ENCODE measurements at places on chromosomes 6 and 20.

DNA sequence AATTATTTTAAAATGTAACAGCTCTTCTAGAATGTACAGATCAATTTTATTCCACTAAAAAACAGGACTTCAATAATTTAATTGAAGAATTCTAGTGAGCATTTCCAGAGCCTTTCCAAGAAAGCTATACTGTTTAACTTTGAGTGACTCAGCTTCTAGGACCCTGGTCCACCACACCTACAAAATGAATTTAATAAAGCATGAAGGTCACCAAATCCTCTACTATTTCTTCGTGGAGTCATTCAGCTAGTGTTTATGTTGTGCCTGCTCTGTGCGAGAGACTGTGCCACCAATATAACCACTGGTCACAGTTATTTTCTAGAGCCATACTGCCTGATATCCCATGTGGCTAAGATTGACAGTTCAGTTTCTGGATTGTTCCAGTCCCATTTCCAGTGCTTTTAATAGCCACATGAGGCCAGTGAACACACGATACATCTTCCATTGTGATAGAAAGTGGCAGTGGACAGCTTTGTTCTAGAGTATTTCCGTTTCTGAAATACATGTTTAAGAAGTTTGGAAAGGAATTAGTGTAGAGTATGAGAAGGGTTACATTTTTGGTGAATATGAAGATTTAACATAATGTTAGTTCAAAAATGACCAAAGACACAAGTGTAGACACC is 160.7 kb downstream of the MTHFD1L start:
- no peaks in the 10 kb centered on the region for H3K27me3 ChIP-seq
- H3K4me1 ChIP-seq = peaks cover 8% of the 10 kb centered on the region
- no peak for DNase-seq
- peaks cover 64% of the 10 kb centered on the region for H3K36me3 ChIP-seq
- no peak overlapping the region for H3K27ac ChIP-seq

- no peak overlapping the region for H3K4me3 ChIP-seq
- DNase-seq = no peak
- no peak overlapping the region for H3K27ac ChIP-seq
- peaks cover 3% of the 10 kb centered on the region for H3K27me3 ChIP-seq
- H3K36me3 ChIP-seq = no peaks in the 10 kb centered on the region
These were observed 45.3 kb upstream of the FAM50B start for GRCh38 chr6:3803627-3804468.

GRCh38 chr6:19879663-19880062 is 42.5 kb downstream of the ID4 start:
- no peak overlapping the region for H3K27ac ChIP-seq
- H3K27me3 ChIP-seq = no peaks in the 10 kb centered on the region
- no peak overlapping the region for H3K4me3 ChIP-seq
- no peaks in the 10 kb centered on the region for H3K36me3 ChIP-seq
- DNase-seq = no peak

DNA sequence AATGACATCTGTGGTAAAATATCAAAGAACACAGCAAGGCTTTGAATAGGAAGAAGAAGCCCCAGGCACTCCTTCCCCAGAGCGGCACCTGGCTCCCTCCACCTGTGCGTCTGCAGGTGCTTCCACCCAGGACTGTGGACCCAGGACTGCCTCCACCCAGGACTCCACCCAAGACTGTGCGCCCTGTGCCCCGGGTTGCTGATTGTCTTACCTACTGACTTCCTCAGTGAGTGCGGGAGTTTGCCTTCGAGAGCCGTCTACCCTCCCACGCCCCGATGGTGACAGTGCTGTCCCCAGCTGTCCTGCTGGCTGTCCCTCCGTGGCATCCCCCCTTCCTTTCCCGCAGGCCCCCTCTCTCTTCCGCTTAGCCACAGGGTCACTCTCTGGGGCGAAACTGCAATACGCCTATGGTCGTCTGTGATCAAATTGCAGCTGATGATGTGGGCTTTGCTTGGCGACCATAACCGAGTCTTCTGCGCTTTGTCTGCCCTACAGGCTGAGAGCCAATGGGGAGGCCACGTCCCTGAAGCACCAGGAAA is 52.1 kb downstream of the IRF4 start:
- peaks cover 4% of the 10 kb centered on the region for H3K27me3 ChIP-seq
- H3K27ac ChIP-seq = no peak overlapping the region
- no peak overlapping the region for H3K4me3 ChIP-seq
- H3K36me3 ChIP-seq = peaks cover 3% of the 10 kb centered on the region

DNA sequence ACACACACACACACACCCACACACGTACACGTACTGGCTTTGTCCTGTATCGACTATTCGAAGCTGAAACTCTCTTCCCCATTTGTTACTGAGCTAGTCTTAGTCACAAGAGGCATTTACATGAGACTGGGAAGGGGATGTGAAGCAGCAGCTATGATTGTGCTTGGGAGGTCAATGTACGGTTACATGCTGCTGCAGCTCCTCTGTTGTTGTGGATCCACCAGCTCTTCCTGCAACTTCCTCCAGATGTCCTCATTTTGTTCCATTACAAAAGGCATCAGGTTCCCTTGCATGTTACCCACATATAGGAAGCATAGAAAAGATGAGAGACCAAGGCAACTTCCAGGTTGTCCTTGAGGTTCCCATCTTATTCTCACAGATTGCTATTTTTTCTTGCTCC is 612.4 kb upstream of the IMPG1 start:
- H3K36me3 ChIP-seq = no peaks in the 10 kb centered on the region
- no peak overlapping the region for H3K27ac ChIP-seq
- no peak overlapping the region for H3K4me3 ChIP-seq
- no peak for DNase-seq
- no peaks in the 10 kb centered on the region for H3K27me3 ChIP-seq

GRCh38 chr20:17061715-17062114 is 165.1 kb upstream of the PCSK2 start:
- no peak for DNase-seq
- no peaks in the 10 kb centered on the region for H3K4me1 ChIP-seq
- H3K27me3 ChIP-seq = no peaks in the 10 kb centered on the region
- no peak overlapping the region for H3K27ac ChIP-seq
- no peaks in the 10 kb centered on the region for H3K36me3 ChIP-seq

DNA sequence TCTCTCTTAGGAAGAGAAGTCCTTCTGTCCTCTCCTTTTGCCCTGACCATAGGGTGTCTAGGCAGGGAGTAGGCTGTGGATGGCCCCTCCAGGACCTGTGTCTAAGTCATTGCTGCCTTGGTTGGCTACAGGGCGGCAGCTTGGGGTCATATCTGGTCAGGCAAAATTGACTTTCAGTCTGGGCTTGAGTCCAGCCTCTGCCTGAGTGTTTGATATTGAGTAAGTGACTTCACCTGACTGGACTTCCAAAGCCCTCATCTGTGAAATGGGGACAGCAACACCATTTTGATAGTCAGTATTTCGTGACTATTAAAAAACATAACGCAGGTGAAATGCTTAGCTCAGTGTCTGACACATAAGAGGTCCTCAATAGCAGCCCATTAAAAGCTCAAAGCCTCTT is 4.6 kb downstream of the TGM3 start:
- no peak for DNase-seq
- peaks cover 12% of the 10 kb centered on the region for H3K27me3 ChIP-seq
- peaks cover 14% of the 10 kb centered on the region for H3K4me1 ChIP-seq
- no peak overlapping the region for H3K4me3 ChIP-seq
- H3K27ac ChIP-seq = no peak overlapping the region

DNA sequence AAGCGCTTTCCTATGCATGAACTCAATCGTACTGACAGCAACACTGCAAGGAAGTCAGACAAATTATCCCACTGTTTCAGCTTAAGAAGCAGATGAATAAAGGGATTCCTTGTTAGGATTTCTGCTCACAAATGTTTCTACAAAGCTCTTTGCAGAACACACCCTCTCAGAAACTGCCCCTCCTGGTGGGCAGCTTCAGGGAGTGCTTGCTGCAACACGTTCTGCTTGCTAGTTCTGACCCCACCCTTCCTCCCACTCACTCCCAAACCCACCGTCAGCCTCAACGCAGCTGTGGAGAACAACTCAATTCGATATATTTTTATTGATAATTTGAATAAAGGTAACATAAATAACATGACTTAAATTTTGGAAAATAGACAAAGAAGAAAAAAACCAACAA is 250.8 kb upstream of the PRDM1 start:
- peaks cover 3% of the 10 kb centered on the region for H3K27me3 ChIP-seq
- no peak for DNase-seq
- H3K27ac ChIP-seq = no peak overlapping the region
